ENCODE measurements at places on chromosomes 3 and 15. TPM values are rescaled to one million over a fixed set of nuclear protein-coding genes. Genes with fewer than 3 reads are reported as not detected.

The THSD4 gene
- polyA plus RNA-seq: 17.5 TPM

DNA sequence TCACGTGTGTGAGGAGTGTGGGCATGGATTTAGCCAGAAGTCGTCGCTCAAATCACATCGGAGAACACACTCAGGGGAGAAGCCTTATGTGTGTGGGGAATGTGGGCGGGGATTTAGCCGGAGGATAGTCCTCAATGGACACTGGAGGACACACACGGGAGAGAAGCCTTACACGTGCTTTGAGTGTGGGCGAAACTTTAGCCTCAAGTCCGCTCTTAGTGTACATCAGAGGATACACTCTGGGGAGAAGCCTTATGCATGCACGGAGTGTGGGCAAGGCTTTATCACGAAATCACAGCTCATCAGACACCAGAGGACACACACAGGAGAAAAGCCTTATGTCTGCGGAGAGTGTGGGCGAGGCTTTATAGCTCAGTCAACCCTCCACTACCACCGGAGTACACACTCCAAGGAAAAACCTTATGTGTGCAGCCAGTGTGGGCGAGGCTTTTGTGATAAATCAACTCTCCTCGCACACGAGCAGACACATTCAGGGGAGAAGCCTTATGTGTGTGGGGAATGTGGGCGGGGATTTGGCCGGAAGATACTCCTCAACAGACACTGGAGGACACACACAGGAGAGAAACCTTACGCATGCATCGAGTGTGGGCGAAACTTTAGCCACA, 28.1 kb downstream of the ZNF589 start:
- DNase-seq: no peak

- DNase-seq: no peak
Observed at GRCh38 chr15:68802373-68802772, 18.3 kb downstream of the ANP32A start.

GRCh38 chr3:153614563-153614962, 452.5 kb downstream of the RAP2B start:
- no peak for DNase-seq

Measured in hindlimb muscle (tissue), 1 donor.